ELR (cell line): ENCODE measurements at places on chromosomes 12 and 14.

DNA sequence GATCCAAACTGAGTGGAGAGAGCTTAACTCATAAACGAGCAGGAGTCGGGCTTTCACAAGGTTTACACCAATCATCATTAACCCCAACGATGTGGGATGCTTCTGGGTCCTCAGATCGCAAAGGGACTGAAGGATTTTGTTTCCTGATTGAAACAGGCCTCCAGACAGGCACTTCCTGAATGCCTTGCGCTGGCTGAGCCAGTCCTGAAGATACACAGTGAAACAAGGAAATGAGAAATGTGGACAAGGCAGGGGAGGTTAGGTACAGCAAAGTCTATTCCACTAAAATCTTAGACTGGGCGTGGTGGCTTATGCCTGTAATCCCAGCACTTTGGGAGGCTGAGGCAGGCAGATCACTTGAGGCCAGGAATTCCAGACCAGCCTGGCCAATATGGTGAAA lies 30.7 kb downstream of the RBM19 start:
- DNase-seq: no peak

DNA sequence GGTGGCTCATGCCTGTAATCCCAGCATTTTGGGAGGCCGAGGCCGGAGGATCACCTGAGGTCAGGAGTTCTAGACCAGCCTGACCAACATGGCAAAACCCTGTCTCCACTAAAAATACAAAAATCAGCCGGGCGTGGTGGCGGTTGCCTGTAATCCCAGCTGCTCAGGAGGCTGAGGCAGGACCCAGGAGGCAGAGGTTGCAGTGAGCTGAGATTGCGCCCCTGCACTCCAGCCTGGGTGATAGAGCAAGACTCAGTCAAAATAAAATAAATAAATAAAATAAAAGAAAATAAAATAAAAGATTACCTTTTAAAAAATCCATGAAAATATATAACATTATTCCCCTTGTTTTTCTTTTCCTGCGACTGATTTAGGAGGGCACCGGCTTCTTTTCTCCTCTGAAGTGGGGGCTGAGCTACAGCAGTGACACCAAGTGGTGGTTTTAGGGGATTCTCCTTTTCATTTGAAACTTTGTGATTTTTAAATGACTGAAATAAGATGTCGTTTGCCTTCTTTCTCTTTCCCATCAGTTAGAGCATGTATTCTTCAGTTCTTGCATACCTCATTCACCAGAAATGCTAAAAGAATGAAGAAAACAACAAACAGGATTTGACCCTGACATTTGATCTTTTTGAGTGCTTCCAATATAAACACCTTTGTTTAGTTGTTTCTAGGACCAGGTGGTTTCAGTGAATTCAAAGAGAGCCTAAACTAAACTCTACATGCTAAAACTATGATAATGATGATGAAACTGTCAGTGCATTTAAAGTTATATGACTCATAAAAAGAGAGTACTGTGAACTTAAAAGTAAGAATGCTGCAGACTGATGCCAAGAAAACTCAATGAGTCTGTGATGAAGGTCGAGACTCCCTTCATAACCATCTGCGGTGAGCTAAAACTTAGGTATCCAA lies 22.6 kb upstream of the PKP2 start:
- DNase-seq: peak; percentile 22

DNA sequence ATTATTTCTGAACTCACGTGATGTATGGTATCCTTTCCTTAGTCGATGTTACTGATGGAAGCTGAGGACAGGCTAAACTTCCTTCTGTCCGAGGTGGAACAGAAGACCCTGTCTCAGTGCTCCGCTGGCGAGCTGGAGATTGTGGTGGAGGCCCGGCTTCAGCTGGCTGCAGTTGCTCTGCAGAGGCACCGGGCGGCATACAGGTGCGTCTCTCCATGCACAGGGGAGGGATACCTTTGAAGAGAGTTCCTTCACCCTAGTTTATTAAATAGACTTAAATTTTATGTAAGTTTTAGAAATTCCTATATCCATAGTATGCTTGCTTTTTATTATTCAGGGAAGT lies 186.7 kb upstream of the NEDD1 start:
- DNase-seq: peak; percentile 19

- peak; percentile 77 for DNase-seq
Measured at GRCh38 chr12:18430425-18431048, 169.2 kb downstream of the PIK3C2G start.

GRCh38 chr14:78319887-78320635 lies 149.9 kb downstream of the NRXN3 start:
- DNase-seq: no peak

- no peak for DNase-seq
Measured at GRCh38 chr14:74511966-74512830, 18.6 kb downstream of the ISCA2 start.

GRCh38 chr14:21455592-21455911 lies 371 bp downstream of the CHD8 start:
- no peak for DNase-seq

DNA sequence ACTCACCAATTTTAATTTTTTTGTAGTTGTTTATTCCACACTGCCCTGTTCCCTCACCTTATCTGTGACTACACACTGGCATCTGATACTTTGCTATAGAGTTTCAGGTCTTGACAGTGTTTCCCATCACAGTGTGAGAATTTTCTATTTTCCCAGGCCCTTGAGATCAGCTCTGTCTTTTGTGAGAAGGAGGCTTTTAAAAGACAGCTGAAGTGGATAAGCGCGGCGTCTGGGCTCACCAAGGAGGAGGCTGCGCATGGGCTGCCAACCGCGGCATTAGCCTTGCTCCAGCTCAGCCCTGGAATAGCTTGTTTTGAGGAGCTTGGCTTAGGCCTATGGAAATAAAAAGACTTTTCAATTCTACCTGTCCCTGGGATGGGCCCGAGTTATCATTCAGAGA lies 181.3 kb downstream of the RMST start:
- DNase-seq: no peak

DNA sequence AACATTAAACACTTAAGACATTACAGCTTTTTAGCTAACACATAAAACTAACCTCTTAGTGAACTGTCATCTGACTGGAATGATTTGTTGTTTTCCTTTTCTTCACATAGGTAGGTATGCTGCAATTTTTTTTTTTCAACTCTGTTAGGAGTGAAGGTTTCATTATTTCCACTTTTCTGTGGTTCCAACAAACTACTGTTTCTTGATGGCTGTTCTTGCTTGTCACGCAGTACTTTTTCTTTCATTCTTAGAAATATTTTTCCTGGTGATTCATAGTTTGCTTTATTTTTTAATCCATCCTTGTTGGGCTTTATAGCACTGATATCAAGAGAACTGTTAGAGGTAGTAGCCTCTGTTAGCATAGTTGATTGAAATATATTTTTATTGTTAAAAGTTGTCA lies 6.3 kb downstream of the MIS18BP1 start:
- DNase-seq: no peak

GRCh38 chr12:674272-674781 lies 11.1 kb upstream of the NINJ2 start:
- DNase-seq: peak; percentile 58

DNA sequence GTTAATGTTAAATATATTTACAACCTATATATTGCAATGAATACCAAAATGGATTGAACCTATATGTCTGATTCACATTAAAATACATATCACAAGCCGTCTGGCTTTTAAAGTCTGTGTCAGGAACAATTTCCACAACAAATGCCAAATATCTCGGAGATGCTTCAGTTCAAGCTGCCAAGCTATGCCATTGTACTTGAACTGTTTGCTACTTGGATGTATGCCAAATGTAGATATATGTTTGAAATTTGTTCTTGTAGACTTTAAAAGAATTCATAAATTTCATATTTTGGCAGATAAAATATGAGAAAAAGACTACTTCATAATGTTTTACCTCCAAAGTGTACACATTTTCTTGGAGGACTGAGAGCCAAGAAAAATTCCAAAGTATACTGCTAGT lies 37.0 kb downstream of the WASHC3 start:
- DNase-seq: no peak

GRCh38 chr12:49165114-49165513 lies 23.8 kb downstream of the TUBA1A start:
- no peak for DNase-seq

GRCh38 chr12:2691345-2692071 lies 103.3 kb upstream of the FKBP4 start:
- no peak for DNase-seq

DNA sequence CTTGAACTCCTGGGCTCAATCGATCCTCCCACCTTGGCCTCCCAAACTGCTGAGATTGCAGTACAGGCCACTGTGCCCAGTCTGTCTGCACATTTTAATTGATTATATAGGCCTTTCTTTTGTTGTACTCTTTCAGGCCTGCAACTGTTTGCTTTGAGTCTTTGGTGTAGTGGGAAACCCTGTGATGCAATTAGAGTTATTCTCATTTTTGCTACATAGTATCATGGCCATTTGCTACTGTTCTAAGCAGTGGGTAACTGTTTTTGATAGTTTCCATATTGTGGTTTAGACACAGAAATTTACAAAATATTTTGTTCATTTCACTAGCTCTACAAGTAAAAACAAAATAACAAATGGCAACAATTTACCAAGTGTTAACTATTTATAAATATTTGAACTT lies 6.3 kb upstream of the TUBA1B start:
- no peak for DNase-seq

GRCh38 chr12:93912086-93912733 lies 235.0 kb downstream of the CRADD start:
- no peak for DNase-seq

GRCh38 chr12:69254046-69254445 lies 14.7 kb downstream of the CPSF6 start:
- peak; percentile 65 for DNase-seq

DNA sequence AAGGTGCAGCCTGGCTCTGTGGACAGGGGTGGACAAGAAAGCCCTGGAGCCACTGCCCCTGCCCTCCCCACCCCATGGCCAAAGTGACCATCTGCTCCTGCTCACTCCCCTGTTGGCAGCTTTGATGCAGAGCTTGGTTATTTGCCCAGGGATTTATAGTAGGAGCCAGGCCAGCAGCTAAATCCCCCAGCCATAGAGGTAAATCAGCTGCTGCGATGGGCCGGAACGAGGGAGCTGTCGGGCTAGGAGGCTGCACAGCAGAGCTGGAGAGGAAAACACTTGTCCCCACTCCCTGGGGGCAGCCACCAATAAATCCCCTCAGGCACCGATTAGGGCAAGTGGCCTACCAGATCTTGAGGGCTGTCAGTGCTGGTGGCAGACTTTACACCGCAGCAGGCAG lies 26.0 kb downstream of the SMUG1 start:
- DNase-seq: no peak

DNA sequence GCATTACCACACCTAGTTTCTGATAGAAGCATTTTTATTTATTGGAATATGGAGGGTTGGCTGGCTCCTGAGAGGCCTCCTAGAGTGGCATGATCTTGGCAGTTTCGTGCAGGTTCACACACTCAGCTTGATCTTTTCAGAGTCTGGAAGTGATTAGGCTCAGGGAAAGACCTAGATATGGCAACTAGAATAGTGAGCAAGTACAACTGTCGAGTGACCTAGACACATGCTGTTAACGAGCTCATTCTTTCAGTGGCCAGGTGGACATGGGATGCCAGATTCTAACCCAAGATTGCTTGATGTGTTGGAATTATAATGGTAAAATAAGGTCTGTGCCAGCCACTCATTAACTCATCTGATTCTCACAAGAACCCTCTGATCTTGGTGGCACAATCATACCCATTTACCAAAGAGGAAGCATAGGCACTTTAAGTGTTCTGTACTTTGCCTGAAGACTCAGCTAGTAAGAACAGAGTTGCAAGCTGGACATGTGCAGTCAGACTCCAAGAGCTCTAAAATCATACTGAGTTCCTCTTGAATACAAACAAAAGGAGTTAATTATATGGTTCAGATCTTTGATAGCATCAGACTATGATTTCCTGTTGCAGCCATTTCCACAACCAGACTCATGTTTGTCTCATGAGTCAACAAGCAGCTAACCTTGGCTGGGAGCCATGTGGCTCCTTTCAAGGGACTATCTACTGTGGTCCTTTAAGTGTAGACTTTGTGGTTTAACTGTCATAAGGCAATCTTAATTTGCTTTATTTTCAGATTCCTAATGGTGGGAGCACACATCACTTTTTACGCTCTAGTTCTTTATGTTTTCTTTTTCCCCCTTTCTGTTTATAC lies 144.2 kb downstream of the PLEKHA5 start:
- DNase-seq: peak; percentile 98

DNA sequence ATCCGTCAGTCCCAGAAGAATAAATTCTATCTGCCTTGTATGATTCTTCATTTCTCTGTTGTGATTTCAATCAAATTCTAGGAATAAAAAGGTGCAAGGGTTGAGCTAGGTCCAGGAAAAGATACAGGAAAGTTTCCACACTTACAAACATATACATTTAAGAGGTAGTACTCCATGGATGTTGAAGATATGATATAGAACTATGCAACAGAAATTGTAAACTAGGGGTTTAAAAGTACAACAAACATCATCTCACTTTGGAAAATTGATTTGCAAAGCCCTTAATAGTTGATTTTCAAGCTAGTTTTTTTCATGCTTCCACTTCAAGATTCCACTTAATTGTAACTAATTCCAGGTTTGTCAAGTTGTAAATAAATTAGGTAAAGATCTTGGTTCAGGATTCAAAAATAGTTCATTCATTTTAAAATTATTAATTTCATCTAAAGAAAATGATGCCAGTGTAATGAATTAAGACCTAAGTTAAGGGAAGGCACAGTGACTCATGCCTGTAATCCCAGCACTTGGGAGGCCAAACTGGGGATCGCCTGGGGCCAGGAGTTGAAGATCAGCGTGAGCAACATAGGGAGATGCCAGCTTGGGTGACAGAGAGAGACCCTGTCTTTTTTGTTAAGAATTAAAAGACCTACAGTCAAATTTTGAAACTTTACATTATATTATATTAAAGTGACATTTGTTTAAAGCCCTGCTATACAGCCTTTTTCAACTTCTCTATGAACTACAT lies at the start of gene OR6C70:
Gene OR6C70, minus strand, starts transcription at position 51 of the 742 bp plus-strand sequence. Its CDS starts 0 bp downstream, at position 51.
- peak; percentile 48 for DNase-seq
